ENCODE measurements at places on chromosomes 7 and 10. TPM values are rescaled to one million over a fixed set of nuclear protein-coding genes. Genes with fewer than 3 reads are reported as not detected.

- peak; percentile 40 for DNase-seq
Observed at GRCh38 chr10:33876584-33877400, 542.3 kb upstream of the NRP1 start.

The GOLGA7B gene
- 0.17 TPM for polyA plus RNA-seq

The CALML3 gene
- 0.28 TPM for polyA plus RNA-seq

- DNase-seq = no peak
Observed at GRCh38 chr10:30454744-30455510, 20.9 kb downstream of the MAP3K8 start.

- DNase-seq = peak; percentile 79
Observed at GRCh38 chr10:11742009-11742778, at the start of gene ECHDC3. ECHDC3 (plus strand) TSS chr10:11742382; CDS start chr10:11742577, 195 bp downstream.

DNA sequence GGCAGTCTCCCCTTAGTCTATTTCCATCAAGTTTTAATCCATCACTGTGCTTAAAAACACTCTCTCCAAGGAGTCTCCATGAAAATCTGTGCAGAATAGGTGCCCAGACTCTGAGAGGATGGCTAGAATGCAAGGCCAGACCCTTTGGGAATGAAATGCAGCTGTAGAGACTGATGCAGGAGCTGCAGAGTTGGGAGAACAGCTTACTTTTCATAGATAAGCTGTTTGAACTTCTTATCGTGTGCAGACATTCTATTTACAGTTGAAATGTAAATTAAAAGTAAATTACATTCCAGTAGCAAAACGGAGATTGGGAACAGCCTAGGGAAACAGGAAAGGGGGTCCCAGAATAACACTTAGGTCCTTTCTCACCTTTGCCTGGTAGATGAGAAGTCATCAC is 14.9 kb downstream of the ZNF22 start:
- no peak for DNase-seq

The MEST gene
- polyA plus RNA-seq = 416 TPM

The PVRIG gene
- 7.5 TPM for polyA plus RNA-seq

GRCh38 chr7:2866601-2867000 is 22.5 kb upstream of the GNA12 start:
- DNase-seq = no peak

GRCh38 chr7:36661135-36661840 is 63.0 kb downstream of the AOAH start:
- DNase-seq = no peak

DNA sequence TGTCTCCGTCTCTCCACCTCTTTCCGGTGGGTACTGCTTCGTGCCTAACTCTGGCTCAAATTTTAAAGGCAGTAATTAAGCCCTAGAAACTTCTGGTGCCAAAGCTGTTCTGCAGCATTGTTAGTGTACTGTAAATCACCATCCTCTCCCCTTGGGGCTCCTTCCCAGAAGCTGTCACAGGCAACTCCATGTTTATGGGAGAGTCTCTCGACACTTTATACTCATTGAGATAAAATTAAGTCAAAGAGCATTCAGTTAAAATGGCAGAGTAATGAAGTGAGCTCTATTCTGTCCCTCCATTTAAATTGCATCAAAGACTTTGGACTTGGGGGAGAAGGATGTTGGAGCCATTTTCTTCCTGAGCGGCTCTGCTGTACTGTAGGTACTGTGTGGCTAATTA is 274.8 kb downstream of the SFMBT2 start:
- no peak for DNase-seq

GRCh38 chr7:112260911-112261310 is 54.4 kb downstream of the ZNF277 start:
- DNase-seq = no peak

- DNase-seq = no peak
Observed at GRCh38 chr7:117737926-117738325, 135.3 kb downstream of the CTTNBP2 start.

- DNase-seq = no peak
Observed at GRCh38 chr10:78617115-78617514, 451.7 kb upstream of the ZMIZ1 start.

DNA sequence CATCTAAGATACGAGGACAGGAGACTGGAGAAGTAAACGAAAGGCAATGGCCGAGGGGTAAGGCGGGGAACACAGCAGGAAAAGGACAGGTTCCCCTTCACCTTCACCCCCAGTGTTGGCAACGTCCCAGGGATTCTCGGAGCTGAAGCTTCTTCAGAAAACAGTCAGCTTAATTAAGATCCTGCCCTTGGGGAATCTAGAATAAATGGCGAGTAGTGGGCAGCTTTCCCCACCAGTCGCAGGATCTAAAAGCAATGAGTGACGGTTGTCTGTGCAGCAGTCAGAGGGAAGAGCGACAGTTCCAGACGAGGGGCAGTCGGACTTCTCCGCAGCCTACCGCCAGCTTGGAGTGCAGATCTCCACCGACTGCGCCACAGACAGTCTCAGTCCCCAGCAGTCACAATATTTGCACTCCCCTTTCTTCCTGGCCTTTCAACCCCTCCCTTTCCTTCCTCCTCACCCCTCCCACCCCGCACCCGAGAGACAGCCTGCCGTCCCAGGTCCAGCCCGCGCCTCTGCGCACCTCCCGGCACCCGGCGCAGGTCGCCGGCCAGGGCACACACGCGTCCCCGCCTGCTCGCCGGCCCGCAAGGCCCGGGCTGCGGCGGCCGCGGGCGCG is 10.9 kb upstream of the SP8 start:
- DNase-seq = no peak

Data from left lung (tissue), 14 donors.